ENCODE measurements at places on chromosomes 12 and 14. TPM values are rescaled to one million over a fixed set of nuclear protein-coding genes. Genes with fewer than 3 reads are reported as not detected.

The AVPR1A gene
- 10.0 TPM for total RNA-seq

The CACNA2D4 gene
- 1.8 TPM for total RNA-seq

The C12orf54 gene
- 0.40 TPM for total RNA-seq

The PDE3A gene
- 29.9 TPM for total RNA-seq

The IGFBP6 gene
- total RNA-seq, result 96.6 TPM

The PLXNC1 gene
- 58.2 TPM for total RNA-seq

The MYF5 gene
- not detected for total RNA-seq

The KRT77 gene
- 0.06 TPM for total RNA-seq
